NCI-H1105 (cell line): ENCODE measurements at places on chromosomes 13 and 19.

GRCh38 chr13:60893801-60894200 lies 496.8 kb downstream of the TDRD3 start:
- peak; percentile 33 for DNase-seq

GRCh38 chr13:85993567-85993966 lies 194.3 kb upstream of the SLITRK6 start:
- no peak for DNase-seq

DNA sequence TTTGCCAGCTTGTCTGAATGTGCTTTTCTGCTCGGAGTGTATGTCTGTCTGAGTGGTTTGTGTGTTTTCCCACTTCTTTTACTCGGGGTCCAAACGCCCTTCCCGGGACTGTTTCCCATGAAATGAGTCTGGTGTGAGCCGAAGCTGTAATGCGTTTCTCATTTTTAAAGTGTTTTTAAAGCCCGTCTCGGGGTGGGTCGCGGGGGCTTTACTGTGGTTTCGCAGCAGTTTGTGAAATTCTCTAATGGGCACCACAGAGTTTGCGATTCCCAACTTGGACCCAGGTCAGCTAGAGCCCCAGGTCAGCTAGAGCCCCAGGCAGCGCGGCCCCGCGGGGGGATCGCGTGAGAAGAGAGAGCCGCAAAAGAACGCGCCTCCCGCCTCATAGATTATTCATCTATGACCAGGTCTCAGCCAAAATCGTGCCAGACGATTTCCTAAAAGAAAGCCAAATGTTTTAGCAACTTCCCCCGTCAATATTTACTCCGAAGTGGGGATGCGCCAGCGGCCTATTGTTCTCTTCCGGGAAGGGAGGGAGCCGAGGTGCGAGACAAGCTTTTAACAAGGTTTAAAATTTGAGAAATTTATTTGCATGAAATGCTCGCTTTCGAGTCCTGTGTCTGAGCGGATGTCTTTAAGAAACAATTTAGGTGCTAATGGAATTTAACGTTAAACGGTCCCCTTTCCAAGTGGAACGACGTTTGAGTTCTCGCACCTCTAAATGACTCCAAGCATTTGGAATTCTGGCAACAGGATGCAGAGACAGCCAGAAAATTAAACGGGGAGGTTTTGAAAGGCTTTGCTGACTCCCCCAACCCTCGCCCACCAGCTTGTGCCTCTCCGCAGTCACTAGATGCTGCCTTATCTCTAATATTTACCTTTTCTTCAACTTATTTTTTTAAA lies 2.2 kb downstream of the ZIC2 start:
- DNase-seq: no peak

GRCh38 chr13:90740099-90740498 lies 607.4 kb upstream of the MIR17HG start:
- no peak for DNase-seq

DNA sequence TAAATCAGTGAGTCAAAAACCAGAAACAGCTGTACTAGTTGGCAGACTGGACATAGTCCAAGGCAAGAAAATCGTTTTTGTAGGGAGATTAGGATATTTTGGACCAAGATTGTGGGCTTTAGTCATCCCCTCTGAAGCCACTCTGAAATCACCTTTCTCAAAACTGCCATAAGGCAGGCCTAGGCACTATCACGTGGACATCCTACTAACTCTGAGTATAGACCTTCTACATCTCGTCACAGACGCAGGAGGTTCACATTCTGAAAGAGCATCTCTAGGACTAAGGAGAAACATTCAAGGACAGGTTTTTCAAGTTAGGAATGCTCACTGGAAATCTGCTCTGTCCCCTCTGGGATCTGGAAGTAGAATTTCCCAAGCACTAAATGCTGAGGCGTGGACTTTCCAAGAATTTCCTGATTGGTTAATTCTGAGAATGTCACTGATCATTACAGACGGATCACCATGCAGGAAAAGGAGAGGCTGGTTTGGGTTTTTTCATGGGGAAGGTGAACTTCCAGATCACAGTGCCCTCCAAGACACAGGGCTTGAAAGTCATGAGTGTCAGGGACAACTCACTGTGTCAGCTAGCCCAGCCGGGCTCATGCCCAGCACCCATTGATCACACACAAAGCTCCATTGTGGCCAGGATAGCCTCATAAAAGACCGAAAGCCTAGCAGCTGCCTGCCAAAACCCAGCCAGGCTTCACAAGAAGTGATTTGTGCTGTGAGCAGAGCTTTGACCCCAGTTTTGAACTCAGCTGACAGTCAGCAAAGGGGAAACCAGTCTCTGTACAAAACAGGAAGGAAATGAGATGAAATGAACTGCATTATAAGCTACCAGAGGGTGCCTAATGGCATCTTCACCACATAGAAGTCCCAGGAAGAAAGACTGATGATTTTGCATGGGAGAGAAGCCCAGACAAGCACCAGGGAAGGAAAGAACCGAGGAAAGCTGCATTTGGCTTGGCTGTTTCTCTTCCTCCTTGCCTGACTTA lies 2.7 kb upstream of the RUBCNL start:
- DNase-seq: no peak

- DNase-seq: no peak
Measured at GRCh38 chr13:71874458-71874857, 7.5 kb upstream of the DACH1 start.

GRCh38 chr19:1028062-1028926 lies 1.9 kb downstream of the CNN2 start:
- no peak for DNase-seq

DNA sequence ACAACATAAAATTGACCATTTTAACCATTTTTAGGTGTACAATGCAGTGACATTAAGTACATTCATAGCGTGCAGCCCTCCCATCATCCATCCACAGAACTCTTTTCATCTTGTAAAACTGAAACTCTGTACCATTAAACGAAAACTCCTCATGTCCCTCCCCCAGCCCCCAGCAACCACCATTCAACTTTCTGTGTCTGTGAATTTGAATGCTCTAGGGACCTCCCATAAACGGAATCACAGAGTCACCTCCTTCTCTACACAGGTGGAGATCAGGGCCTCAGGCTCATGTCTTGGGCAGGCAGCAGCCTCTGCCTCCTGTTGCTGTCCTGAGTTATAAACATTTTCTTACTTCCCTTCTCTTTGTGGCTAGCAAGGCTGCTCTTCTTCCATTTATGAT lies 7.3 kb upstream of the CCNE1 start:
- no peak for DNase-seq

- no peak for DNase-seq
Measured at GRCh38 chr13:30934803-30935202, 2.3 kb downstream of the TEX26 start.

DNA sequence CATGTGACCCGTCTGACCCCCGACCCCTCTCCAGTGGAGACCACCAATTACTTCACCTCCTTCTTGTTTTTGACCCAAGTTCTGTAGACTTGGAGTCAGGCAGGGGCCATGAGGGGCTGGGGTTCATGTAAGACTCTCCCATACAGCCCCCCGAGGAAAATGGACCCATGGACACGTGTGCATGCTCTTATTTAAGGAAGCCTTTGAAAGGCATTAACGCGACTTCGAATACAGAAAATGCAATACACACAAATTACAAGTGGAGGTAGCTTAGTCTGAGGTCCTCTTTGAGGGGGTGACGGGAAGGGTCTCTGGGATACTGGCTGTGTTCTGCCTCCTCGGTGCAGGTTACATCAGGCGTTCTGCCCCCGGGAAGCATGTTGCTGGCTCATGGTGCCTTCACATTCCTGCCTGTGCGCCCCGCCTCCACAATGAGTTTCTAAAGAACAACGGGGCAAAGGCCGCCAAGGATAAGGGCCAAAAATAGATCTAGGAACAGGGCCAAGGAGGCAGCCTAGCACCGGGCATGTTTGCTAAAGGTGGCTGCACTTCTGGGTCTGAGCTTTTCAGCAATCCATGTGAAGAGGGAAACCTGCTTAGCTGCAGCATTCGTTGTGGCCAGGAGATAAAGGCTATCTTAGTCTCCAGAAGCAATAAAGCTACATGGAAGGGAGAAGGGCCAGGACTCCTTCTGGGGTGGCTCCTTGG lies 54.5 kb downstream of the RAB20 start:
- peak; percentile 73 for DNase-seq

GRCh38 chr13:93769101-93769500 lies 542.5 kb downstream of the GPC6 start:
- no peak for DNase-seq

DNA sequence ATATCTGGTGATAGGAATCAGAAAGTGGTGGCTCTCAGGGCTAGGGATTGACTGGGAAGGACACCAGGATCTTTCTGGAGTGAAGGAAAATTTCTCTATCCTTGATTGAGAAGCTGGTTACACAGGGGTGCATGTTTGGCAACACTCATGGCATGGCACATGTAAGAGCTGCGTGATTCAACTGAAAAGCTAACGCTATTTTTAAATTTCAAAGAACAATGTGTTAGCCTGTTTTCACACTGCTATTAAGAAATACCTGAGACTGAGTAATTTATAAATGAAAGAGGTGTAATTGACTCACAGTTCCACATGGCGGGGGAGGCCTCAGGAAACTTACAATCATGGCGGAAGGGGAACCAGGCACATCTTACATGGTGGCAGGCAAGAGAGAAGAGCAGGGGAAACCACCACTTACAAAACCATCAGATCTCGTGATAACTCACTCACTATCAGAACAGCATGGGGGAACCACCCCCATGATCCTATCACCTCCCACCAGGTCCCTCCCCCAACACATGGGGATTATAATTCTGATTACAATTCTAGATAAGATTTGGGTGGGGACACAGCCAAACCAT lies 7.4 kb downstream of the SIGLEC8 start:
- no peak for DNase-seq

- no peak for DNase-seq
Measured at GRCh38 chr13:102000764-102001163, 401.1 kb downstream of the FGF14 start.

GRCh38 chr13:100433475-100433874 lies 155.1 kb downstream of the GGACT start:
- DNase-seq: no peak

DNA sequence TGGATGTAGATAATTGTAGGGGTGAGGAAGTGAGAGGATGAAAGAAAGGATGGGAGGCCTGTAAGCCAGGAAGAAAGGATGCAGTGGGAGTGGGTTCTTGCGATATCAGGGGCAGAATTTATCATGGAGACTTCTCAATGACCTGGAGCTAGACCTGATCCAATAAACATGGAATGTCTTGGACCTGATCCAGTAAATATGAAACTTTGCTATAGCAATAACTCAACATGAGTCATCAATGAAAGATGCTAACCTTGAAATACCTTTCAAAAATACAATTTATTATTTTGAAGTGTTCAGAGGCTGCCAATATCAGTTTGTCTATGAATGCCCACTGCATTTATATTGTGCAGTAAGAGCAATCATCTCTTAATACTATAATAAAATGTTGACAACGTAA lies 279.5 kb downstream of the POU4F1 start:
- DNase-seq: no peak

DNA sequence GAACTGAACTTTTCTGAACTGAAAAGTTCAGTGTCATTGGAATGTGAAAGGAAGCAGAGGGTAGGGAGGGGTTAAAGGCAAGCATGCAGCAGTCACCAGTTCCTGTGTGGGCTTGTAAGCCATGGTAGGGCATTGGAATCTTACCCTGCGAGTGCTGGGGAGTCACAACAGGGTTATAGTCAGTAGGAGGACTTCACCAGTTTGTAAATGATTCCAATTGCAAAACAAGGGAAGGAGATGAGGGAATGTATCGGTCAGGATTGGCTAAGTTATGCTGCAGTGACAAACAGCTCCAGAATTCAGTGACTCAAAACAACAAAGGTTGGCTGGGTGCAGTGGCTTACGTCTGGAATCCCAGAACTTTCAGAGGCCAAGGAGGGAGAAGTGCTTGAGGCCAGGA lies 12.8 kb downstream of the LYPD3 start:
- no peak for DNase-seq

DNA sequence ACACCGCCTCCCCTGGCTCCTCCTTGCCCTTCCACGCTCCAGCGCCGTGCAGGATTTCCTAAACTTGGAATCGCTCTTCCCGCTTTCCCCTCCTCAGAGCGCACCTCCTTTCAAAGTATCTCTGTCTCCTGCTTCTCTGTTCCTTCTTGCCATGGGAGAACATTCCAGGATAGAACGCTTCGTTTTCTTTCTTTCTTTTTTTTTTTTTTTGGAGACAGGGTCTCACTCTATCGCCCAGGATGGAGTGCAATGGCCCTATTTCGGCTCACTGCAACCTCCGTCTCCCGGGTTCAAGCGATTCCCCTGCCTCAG lies 574 bp upstream of the XPO4 start:
- DNase-seq: no peak

DNA sequence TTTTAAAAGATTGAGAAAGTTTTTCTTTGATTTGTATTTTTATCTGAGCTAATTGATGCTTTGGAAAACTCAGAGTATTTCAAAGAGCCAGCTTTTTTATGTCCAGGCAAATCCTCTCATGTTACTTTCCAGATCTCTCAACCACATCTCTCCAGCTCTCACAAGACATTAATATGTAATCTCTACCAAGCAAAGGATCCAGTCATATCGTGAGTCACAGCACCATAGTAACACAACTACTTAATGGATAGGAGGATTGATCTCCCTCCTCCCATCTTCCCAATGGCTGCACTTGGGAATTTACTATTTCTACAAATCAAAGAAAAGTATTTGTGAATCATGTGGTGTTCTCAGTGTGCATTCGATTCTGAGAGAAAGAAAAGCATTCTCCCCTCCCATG lies 63.3 kb downstream of the POU4F1 start:
- no peak for DNase-seq

- DNase-seq: no peak
Measured at GRCh38 chr19:5507065-5507909, 52.1 kb downstream of the ZNRF4 start.

DNA sequence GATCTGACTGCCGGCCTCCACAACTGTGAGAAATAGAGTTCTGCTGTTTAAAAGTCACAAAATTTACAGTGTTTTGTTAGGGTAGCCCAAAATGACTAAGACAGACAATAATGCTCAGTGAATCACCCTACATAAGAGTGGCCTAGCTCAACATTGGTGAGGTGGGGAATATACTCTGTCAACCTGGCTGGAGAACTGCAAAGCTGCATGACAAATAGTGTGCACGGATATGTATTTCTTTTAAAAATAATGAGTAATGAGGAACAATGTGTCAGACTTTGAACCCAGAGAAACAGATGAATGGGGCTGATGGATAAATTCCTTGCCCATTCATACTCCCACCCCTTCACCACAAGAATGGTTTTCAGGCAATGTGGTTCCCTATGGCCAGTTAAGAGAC lies 372.4 kb downstream of the SUCLA2 start:
- DNase-seq: no peak
